Osteoblast (primary cell): ENCODE measurements at places on chromosomes 6 and 20. TPM values are rescaled to one million over a fixed set of nuclear protein-coding genes. Genes with fewer than 3 reads are reported as not detected.

GRCh38 chr6:44269178-44269920, 901 bp upstream of the TMEM151B start:
- DNase-seq: peak; percentile 82

LY6G5C gene
- 0.59 and 0.72 TPM in 2 replicates for total RNA-seq

GRCh38 chr6:166724576-166724975, 97.5 kb upstream of the RPS6KA2 start:
- DNase-seq: peak; percentile 80

GRCh38 chr6:139943391-139943790, 568.9 kb upstream of the CITED2 start:
- DNase-seq: peak; percentile 60

WFDC10B gene
- not detected in 2 replicates for total RNA-seq

- DNase-seq: no peak
These were observed 63.9 kb downstream of the KCNS1 start for GRCh38 chr20:45037050-45037449.

- peak; percentile 10 for DNase-seq
These were observed 71.8 kb downstream of the ATG5 start for GRCh38 chr6:106253731-106254130.

DNA sequence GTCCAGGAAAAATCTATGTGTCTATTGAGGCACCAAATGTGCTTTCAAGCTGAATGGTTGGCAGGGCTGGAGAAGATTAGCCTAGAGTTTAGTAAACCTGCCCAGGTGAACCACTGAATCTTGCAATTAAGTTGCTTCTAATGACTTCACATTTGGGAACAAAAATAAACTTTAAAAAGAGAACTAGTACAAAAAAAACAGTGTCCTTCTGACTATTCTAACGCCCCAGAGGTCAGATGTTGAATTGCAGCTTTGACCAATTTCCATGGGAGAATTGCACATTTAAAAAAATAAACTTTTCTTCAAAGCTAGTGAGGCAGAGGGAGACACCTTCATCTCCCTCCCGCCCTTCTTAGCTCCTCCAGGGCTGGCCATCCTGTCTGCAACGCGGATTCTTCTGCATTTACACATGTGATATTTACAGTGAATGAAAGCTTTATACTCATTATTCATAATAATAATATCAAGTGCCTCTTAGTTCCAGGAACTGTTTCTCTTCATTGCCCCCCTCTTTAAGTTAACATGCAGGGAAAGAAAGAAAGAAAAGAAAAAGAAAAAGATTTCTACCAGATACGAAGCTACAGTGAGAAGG, 270.2 kb downstream of the SMOC2 start:
- DNase-seq: no peak

- DNase-seq: no peak
These were observed 10.7 kb downstream of the CASS4 start for GRCh38 chr20:56422824-56423189.

DNA sequence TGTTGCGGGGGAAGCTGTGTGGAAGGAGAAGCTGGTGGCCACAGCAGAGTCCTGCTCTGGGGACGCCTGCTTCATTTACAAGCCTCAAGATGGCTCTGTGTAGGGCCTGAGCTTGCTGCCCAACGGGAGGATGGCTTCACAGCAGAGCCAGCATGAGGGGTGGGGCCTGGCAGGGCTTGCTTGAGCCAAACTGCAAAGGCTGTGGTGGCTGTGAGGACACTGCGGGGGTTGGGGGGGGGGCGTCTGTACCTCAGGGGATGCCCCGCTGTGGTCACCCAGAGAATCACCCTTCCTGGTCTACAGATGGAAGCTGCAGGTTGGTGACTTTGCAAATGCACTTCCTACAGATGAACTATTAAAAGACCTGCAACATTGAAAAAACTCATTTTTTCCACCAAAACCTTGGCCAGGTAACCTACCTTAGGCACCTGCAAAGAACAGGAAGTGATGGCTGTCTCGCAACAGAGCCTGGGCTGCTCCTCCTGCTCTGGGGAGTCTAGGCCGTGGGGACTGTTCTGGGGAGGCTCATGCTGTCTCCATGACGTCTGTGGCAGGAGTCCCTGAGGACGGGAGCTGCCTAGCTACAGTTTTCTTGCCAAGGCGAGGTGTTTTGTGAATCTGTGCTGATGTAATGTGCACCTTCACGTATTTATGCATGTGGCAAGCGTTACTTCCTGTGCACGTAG, 7.3 kb downstream of the NPBWR2 start:
- no peak for DNase-seq

DNA sequence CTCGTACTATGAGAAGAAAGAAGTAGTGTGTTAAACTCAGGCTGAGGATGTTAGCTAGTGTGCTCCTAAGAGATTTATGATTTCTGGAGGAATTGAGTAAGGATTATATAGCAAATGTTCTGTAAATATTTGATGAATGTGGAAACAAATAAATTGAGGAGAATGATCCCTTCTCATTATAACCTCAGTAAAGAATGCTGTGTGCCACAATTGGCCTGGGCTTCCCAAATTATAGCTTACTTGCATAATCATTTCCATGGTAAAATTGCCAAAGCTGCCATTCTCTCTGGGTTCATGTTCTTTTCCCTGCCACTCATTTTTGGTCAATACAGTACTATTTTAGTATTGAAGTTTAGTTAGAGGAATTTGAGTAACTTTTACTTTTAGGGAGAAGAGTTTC, 128.5 kb downstream of the FLRT3 start:
- DNase-seq: no peak

RFX6 gene
- total RNA-seq: not detected in 2 replicates

GRCh38 chr6:474453-475185, 83.1 kb downstream of the IRF4 start:
- no peak for DNase-seq

SFTA2 gene
- not detected in 2 replicates for total RNA-seq

DNA sequence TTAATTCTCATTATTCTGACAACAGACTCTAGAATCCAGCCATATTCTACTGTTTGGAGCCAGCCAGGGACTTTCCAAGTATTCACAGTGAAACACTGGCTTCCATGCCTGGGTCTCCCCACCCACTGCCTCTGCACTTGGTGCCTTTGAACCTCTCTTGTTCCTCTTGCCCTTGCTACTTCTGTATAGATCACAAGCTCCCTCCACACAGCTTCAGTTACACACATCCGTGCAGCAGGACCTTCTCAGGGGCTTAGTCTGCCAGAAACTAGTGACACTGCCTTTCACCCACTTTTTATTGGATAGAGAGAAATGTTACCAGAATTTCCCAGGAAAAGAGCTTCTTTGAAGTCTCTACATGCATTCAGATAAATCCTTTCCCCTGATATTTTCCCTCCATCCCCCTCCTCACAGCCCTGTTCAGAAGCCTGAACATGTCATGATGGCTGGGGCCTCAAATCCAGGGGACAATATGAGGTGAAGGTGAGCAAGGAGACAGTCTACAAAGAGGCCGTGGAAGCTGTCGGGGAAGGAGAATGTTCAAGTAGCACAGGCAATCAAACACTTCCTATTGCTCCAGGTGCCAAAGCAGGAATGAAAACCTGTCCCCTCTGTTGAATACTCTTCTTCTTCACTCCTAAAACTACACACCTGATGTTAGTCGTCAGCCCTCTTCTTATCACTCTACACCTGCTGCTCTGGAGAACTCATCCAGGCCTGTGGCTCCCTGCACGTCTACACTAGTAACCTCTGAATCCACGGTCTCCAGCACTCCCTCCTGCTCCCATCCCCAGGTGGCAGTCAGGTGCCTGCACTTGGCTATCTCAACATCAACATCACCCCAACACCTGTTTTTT, 20.2 kb upstream of the HLA-DOA start:
- peak; percentile 71 for DNase-seq

DNA sequence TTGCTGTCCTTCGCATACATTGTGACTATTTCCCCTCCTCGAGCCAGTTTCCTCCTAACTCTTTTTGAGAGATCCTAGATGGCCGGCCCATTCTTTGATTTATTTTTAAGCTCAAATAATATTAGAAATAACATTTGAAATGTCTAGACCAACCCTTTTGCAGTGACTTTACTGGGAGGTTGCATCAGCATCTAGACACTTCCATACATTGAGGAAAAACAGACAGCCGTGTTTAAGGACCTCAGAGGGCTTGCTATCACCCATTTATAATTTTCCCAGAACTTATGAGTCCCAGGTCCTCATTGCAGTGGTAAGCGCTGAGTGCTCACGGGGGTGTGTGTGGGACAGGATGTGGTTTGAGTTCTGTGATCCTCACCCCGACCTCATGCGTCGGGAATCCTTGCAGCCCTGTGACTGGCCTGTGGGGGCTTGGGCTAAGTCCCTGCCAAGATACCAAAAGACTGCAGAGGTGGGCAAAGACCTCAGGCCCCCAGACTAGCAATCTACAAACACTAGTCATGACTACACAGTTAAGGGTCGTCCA, at the start of gene GPX5:
TSS of gene GPX5 (plus strand) at position 386 of the 544 bp plus-strand sequence. CDS start at position 519, 133 bp downstream.
- no peak for DNase-seq

DNA sequence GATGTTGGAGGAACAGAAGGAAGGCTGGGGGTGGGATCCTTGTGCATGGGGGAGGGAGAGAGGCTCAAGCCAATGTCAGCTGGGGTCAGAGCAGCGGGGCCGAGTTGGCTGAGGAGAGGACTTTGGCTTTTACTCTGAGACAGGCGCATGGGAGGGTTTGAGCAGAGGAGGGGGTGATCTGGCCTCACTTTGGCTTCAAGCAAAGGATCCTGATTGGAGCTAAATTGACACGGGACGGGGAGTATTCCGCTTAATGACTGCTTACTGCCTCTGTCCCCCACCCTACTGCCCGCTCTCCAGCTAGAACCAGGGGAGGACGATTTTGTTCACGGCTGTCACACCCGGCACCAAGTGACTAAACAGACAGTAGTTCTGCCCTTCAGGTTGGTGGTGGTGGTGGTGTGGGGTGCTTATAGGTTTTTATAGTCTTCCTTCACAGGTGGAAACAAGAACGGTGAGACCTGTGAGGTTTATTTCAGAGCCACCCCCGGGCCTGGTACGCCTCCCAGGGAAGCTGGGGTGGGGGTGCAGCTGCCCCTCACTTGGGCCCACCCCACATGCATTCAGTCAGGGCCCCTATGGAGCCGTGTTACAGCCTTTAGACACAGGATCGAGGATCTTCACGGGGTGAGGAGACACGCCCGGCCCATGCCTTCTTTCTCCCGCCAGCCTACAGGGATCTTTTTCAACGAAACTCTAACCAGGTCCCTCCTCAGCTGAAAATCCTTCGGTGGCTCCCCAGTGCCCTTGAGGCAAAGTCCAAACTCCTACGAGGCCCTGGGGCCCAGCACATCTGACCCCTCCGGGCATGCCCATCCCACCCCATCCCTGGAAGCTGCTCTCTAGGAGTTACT, 1.3 kb upstream of the SNAI1 start:
- peak; percentile 70 for DNase-seq

RGS17 gene
- 1.4 and 1.8 TPM in 2 replicates for total RNA-seq

DNA sequence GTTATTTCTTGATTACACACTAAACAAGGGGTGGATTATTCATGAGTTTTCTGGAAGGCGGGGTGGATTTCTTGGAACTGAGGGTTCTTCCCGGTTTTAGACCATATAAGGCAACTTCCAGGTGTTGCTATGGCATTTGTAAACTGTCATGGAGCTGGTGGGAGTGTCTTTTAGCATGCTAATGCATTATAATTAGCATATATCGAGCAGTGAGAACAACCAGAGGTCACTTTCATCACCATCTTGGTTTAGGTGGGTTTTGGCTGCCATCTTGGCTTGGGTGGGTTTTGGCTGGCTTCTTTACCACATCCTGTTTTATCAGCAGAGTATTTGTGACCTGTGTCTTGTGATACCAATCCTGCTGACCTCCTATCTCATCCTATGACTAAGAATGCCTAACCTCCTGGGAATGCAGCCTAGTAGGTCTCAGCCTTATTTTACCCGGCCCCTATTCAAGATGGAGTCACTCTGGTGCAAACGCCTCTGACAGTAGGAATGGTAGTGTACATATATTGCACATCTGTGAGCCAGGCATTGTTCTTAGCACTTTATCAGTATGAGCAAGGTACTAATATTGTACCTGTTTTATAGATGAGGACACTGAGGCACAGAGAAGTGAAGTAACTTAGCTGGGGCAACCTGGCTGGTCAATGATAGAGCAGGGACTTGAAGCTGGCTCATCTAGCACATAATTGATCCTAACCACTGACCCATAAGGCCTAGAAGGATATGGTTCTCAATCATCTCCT, 203.7 kb downstream of the NFATC2 start:
- no peak for DNase-seq

SLC22A16 gene
- total RNA-seq: 0.36 TPM in 1 of 2 replicates, not detected in the other
